Cardiac septum (tissue), 1 donor: ENCODE measurements at places on chromosomes 6 and 20.

- no peak for DNase-seq
These were observed 429.1 kb downstream of the HTR1B start for GRCh38 chr6:77034161-77034560.

DNA sequence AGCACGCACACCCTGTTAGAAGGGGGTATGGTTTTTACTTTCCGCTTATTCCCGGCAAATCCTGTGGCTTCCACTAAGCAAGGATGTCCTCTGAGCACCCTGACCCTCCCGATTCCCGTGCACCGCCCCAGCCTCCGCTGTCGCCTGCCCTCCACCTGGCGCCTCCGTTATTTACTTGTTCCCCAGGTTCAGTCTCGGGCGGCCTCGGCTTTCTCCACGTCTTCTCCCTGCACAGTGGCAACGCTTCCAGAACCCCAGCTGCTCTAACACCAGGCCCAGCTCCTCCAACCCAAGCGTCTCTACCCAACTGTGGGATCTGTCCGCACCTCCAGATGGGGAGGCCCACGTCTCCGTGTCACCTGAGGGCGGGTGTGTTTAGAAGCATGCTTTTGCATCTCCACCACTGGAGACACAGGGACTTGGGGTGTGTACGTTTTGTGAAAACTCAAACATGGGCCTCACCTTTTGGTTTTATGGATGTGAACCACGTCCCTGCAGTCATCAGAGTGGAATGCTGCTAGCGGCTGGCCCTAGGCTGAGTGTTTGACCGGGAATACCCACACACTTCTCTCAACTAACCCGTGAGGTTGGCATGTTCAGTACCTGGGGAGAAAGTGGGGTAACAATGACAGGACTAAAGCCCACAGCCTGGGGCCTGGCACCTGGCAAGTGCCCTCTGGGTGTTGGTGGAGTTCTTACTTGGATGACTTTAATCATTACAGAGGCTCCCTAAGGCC lies 79.9 kb downstream of the THBS2 start:
- no peak for DNase-seq

DNA sequence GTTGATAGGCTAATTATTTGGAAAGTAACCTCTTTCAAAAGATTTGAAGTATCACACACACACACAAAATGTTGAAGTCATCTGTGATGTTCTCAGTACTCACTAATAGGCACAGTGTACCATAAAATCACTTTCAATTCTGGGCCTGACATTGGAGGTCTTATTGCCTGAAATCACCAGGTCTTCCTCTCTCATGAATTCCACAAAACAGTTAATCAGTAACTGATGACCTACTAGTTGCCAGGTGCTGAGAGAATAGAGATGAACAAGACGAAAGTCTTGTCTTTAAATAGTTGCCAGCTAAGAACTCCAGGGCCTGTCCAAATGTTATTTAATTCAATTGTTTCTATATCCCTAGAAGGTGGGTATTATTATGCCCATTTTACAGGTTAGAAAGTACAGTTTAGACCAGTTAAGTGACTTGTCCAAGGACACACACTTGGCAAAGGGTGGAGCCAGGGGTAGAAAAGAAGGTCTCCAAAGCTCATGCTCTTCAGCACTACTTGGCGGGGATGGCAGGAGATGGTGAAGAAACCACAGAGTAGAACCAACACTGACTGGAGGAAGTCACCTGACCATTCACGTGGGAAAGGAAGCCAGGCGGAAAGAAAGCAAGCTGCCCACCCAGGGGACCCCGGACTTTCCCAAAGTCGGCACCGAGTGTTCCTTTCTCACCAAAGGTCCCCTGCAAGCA lies 116.4 kb downstream of the KIF6 start:
- no peak for DNase-seq

- peak; percentile 36 for DNase-seq
These were observed 152.8 kb downstream of the SYCP2 start for GRCh38 chr20:59780494-59781185.

DNA sequence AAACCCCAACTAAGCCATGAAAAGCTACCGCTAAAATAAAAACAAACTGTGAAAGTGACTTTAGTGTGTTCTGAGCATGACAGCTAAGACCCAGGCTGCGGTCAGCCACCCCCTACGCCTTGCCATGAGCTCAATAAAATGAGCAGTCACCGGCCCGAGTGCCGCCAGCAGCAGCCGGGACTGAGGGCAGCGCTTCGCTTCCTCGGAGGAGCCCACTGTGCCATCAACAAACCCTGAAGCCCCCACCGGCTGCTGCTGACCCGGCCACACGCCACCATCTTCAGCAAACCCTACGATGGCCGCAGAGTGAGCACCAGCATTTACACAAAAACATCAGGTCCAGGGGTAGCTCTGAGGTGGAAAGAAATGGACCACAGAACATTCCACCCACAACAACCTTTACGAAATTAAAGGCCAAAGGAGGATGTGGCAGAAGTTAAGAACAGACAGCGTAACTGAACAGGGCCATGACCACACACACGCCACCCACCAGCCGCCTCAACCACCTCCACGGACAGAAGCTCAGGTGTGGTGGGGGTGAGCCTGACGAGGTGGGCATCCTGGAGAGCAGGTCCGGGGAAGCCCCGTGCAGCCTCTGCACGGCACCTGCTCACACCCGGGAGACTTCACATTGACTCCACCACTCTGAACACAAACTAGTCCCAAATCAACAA lies 67.0 kb downstream of the THBS2 start:
- DNase-seq, result no peak

GRCh38 chr20:36093025-36093803 lies 61.3 kb upstream of the EPB41L1 start:
- DNase-seq, result no peak

DNA sequence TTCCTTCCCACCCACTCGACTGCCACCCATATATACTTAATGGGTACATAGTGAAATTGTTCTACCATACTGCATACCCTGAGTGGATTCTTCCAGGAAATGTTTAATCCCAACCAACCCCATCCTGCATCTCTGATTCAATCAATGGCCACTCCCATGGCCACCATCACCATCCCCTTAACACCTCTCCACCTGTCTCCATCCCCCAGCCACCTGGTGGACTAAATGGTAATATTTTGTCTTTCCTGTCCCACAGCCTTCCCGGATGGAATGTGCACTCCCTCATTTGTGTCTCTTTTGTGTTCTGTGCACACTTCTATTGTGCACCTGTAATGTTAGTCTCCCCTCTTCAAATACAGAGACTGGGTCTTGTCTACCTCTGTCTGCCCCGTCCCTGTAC lies 259.9 kb downstream of the ALDH8A1 start:
- no peak for DNase-seq

DNA sequence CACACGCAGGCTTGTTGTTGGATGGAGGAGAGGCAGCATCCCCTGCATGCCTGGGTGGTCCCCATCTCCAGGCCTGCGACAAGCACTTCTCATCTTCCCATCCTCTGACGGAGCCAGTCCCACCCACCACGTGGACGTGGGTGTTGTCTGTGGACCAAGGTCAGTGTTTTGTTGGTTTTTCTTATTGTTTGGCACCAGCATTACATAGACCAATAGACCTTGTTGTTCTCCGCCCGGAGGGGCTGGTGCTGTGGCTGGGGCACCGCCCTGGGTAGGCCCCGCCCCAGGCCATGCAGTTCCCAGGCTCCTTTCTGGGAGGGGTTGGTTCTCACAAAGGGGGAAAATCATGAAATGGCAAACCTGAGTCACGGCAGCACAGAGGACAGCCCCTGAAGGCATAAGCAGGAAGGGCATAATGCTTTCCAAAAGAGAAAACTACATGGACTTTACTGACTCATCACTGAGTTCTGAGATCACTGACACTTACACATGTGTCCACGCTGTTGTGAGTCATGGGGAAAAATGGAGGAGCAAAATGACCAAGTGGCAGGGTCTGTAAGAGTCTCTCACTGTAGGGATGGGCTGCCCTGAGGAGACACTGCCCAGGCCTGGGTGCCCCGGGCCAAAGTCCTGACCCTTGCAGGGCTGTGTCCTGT lies 90.8 kb downstream of the THBS2 start:
- DNase-seq, result no peak

- DNase-seq, result no peak
These were observed 76.0 kb upstream of the TBC1D7 start for GRCh38 chr6:13404228-13404891.

GRCh38 chr6:145531032-145531431 lies 204.3 kb downstream of the EPM2A start:
- no peak for DNase-seq
